ENCODE measurements at places on chromosomes 11 and 22.

GRCh38 chr11:22479208-22479607, 141.0 kb downstream of the SLC17A6 start:
- DNase-seq: no peak

DNA sequence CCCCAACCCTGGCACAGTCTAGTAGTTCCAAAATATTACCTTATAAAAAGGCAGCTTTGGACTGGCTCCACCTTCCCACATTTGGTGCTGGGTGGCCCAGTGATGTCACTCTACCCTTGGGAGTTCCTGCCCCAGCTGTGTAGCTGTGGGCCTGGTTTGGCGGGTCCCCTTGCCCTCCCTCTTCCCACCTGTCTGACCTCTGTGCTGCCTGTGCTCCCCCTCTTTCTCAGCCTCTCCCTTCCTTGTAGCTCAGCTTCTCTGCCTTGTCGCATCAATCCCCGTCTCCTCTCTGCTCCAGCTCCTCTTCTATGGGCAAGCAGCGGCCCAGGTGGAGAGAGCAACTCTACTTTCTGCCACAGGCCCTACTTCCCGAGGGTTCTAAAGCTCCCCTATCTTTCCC, 54.6 kb downstream of the CHRDL2 start:
- DNase-seq: no peak

DNA sequence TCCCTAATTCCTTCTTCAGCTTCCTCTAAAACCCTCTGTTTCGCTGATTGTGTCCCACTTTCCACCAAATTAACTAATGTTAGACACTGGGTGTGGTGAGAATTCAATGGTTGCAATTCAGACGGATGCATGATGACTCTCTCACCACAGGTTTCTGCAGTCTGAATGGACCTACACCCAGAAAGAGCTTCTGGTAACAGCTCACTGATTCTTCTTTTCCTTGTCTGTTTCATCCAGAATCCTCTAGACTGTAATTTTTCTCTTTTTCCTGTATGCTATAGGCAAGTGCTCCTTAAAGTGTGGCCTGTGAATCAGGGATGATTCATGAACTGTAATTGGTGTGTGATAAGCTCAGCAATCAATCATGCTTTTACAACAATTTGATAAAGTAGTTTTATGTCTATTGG, 18.1 kb downstream of the MMP10 start:
- DNase-seq: no peak

- DNase-seq: no peak
These were observed 145.7 kb downstream of the ARHGAP42 start for GRCh38 chr11:100832829-100833228.

- DNase-seq: peak; percentile 79
These were observed 69.4 kb upstream of the FGF3 start for GRCh38 chr11:69888483-69889181.

- DNase-seq: no peak
These were observed 87.8 kb upstream of the NNMT start for GRCh38 chr11:114208377-114208776.

DNA sequence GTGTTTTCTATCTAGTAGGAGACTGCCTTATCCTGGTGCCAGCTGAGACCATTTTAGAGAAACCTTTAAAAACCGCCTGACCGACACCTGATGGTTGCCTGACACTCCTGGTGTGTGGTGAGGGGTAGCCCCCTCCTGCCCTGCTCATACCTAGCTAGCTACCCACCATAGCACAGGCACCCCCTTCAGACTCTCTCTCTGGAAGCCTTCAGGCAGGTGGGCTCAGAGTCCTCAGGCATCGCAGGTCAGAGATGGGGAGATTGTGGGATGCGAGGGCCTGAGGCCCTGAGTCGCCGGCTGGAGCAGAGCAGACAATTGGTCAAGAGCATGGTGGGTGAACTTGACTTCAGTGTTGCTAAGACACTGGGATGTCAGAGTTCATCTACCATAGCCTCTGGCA, 424.6 kb downstream of the BRD1 start:
- DNase-seq: no peak

GRCh38 chr22:43360576-43360975, 17.4 kb upstream of the SCUBE1 start:
- no peak for DNase-seq

DNA sequence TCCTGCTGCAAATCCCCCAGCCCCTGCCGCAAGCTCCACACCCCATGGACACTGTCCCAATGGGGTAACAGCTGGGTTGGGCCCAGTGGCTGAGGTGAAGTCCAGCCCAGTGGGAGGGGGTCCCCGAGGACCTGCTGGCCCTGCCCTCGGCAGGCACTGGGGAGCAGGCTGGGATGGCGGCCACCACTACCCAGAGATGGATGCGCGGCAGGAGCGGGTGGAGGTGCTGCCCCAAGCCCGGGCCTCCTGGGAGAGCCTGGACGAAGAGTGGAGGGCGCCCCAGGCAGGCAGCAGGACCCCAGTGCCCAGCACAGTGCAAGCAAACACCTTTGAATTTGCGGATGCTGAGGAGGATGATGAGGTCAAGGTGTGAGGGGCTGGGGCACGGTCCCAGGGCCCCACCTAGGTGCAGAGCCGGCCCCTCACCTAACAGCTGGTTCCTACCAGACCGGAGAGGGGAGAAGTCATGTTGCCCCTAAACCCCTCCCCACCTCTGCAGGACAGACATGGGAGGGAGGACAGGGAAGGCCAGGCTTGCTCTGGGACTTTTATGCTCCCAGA, 8.2 kb downstream of the CDC42EP1 start:
- DNase-seq: no peak

GRCh38 chr11:46639197-46639839, 22.0 kb downstream of the ATG13 start:
- DNase-seq: no peak

DNA sequence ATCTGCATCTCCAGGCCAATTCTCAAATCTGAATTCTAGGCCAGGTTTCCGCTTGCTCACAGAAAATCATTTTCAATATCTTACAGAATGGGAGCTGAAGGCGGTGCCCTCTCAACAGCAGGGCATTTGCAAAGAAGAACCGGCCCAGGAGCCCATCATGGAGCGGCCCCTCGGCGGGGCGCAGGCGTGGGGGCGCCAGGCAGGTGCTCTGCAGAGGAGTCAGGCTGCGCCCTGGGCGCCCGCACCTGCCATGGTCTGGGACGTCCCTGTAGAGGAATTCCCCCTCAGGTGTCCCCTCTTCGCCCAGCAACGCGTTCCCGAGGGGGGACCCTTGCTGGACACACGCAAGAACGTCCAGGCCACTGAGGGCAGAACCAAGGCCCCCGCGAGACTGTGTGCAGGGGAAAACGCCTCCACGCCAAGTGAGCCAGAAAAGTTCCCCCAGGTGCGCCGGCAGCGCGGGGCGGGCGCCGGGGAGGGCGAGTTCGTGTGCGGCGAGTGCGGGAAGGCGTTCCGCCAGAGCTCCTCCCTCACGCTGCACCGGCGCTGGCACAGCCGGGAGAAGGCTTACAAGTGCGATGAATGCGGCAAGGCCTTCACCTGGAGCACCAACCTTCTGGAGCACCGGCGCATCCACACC, 11.5 kb downstream of the ZNF74 start:
- DNase-seq: no peak

- no peak for DNase-seq
These were observed 10.7 kb downstream of the TSPAN18 start for GRCh38 chr11:44737245-44738085.

DNA sequence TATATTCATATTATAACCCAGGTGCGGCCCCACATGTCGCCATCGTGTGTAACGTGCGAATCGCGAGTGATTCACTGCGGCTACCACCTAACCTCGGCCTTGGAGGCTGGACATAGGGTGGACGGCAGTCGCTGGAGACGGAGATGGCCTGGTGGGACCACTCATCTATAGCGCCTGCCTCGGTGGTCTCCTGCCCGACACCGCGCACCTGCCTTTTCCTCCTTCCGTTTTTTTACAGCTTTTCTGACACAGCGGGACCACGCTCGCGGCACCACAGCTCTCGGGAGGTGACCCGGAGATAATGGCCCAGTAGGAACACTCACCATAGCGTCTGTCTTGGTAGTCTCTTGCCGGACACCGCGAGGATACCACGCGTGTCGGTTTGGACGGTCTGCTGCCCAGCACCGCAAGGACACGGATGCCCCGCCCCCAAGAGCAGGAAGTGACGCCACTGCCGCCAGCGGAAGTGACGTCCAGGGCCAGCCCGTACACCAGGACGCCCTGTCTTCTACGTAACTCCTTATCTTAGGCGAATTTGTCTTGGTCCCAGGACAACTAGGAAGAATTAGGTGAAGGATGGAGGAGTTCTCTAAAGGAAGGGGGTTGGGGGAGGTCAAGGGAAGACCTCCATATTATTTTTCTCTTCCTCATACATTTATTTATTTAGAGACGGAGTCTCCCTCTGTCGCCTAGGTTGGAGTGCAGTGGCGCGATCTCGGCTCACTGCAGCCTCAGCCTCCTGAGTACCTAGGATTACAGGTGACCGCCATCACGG, 6.4 kb downstream of the SNU13 start:
- peak; percentile 56 for DNase-seq

DNA sequence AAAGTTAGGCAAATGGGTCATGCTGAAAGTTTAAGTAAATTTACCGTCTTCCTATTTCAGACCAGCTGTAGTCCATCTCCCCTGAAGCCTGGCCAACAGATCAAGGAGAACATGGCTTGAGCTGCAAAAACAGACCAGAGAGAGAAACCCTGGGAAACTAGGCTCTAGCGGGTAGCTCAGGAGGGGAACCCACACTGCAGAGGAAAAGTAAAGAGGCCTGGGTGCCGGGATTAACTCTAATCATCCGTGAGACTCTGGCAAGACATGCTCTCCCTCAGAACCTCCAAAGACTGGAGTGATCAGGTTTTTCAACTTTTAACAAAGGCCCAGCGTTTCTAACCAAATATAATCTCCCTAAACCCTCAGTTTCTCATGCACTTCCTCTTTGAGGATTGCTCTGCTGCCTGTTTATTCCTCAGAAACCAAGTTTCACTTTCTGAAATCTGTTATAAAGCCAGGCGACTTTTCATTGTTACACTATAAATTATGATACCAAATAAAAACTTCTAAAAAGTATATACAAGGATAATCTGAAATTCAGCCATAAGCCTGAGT, 67.5 kb downstream of the GAB2 start:
- DNase-seq: no peak

DNA sequence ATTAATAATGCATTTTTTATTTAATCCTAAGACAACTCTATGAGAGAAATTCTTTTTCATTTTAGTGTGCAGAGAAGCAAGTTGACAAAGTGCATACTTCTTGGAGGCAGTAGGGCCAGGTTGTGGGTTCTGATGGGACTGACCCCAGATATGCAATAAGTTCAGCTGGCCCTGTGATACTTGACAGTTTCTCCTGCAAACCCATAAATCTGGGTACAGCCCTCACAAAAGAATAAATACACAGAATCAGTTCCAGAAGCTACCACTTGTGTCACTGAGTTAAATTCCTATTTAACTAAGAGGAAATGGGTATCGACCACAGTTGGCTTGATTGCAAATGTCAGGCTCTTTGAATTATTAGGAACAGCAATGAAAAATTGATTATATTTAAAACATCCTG, 598.5 kb upstream of the API5 start:
- DNase-seq: no peak

DNA sequence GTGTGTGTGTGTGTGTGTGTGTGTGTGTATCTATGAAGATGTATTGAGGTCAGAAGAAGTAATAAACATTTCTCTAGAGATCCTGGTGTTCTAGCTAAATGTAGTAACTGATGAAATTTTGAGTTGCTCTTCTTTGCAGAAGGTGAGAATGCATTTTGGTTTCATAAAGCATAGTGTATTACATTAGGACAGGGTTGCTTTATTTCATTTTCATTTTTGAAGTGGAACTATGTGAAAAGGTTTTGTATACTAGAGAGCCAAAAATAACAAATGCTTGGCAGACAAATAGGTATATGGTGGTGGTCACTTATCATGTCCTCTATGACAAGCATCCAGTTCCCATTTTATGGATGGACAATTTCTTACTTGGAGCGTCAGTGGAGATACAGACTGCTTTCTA, 99.0 kb downstream of the CASP12 start:
- no peak for DNase-seq

- DNase-seq: no peak
These were observed 2.9 kb downstream of the POU2AF3 start for GRCh38 chr11:111301004-111301841.

DNA sequence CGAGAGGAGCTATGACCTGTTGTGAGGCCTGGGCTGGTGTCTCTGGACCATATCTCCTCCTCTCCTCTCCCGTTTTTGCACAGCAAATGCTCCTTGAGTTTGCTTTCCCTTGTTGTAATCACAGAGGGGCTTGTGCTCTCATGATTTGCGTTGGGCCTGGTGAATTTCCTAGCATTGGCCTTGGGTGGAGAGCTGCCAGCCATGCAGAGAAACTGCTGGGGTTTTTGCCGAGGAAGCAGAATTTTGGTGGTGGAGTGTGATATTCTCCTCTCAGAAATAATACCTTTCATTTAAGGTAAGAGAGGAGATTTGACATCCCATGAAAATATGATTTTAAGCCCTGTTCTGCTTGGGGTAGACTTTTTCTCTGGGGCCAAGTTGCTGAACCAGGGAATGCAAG, 175.7 kb upstream of the CADM1 start:
- DNase-seq: no peak

DNA sequence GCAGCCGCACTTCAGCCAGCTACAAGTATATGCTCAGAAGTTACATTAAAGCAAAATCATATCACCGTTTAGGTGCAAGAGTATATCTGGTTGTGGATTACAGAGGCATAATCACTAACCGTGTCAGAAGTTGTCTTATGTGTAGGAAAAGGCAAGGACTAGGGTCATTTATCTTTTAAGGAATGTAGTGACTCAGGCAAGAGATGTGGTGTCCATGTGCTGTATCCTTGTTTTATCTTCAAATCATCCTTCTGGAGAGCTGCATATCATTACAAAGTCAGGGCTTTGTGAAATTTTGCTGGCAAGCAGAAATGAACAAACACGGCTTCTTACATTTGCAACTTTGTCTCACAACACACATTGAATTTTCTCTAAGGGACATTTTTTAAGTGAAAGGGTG, 12.7 kb upstream of the CHORDC1 start:
- no peak for DNase-seq

DNA sequence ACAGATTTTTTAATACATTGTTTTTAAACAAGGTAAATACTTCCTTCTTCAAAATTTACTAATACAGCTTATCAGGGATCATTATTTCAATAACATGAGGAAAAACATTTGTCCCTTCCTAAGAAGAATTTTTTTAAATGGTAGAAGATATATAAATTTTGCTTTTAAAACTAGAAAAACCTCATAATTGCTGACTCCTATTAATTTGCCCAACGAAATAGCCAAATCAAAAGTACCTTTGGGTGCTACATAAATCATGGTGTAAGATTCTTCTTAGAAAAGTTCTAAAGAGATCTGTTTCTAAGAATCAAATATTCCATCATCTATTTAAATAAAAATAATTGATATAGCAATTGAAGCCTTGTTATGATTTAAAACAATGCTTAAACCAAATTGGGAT, 54.9 kb downstream of the CEP57 start:
- DNase-seq: no peak

- peak; percentile 20 for DNase-seq
These were observed 10.1 kb upstream of the MRPL23 start for GRCh38 chr11:1936781-1937615.

DNA sequence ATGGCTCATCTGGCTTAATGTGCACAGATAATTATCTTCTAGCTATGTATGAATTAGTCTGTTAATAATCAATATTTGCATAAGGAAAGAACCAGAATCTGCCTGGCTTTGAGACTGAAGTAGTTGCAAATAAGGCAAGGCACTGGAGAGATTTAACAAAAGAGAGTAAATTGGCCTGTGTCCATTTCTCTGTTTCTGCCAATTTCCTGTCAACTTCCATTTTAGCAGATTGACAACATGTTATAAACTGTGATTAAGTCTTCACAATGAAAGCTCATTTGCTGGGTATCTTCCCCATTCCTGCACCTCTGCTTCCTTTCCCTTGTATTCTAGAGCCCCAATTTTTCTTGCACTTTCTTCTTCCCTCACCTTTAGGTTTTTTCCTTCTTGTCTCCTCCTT, 5.3 kb upstream of the TMEM123 start:
- no peak for DNase-seq

GRCh38 chr11:35721651-35722282, 59.2 kb downstream of the TRIM44 start:
- DNase-seq: no peak

Data from GM12891 (cell line).